ENCODE measurements at places on chromosomes 11 and 22.

- DNase-seq, result no peak
These were observed 393.6 kb downstream of the KCNA4 start for GRCh38 chr11:29623144-29623722.

- no peak for DNase-seq
These were observed 307.3 kb downstream of the MIAT start for GRCh38 chr22:26964642-26965041.

- peak; percentile 72 for DNase-seq
These were observed 88.9 kb downstream of the KCNQ1 start for GRCh38 chr11:2533587-2534133.

- no peak for DNase-seq
These were observed 144.0 kb downstream of the SPON1 start for GRCh38 chr11:14106303-14107049.

- DNase-seq, result no peak
These were observed 7.4 kb upstream of the EFCAB6 start for GRCh38 chr22:43819421-43819921.

DNA sequence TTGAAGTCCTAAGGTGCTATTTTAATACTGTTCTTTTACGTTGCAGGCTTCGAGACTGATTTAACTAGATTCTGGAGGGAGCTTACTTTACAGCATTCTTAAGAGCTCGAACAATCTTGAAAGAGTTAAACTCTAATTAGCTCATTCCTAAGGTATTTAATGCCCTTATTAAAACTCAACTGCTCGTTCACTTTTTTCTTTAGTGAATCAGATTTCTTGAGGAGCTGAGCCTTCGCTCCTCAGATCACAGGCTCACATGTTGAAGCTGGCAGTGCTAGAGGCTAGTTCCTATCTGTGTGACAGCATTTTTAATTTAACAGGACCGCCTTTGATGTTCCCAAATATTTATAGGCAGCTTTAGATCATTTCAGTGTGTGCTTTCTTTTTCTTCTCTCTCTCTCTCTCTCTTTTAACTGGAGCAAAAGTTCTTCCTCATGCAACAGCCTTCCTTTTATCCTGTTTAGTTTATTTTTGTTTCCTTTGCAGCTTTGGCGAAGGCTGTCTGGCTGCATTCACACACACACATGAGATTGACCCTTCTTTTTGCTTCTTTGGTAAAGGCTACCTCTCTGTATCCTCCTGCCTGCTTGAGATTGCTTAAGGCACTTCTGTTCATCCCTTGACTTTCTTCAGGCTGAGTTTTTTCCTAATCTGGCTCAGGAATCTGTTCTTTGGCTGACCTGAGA is 21.0 kb downstream of the ZNRF3 start:
- DNase-seq, result peak; percentile 51

- DNase-seq, result no peak
These were observed 5.0 kb downstream of the C11orf58 start for GRCh38 chr11:16743478-16743877.

DNA sequence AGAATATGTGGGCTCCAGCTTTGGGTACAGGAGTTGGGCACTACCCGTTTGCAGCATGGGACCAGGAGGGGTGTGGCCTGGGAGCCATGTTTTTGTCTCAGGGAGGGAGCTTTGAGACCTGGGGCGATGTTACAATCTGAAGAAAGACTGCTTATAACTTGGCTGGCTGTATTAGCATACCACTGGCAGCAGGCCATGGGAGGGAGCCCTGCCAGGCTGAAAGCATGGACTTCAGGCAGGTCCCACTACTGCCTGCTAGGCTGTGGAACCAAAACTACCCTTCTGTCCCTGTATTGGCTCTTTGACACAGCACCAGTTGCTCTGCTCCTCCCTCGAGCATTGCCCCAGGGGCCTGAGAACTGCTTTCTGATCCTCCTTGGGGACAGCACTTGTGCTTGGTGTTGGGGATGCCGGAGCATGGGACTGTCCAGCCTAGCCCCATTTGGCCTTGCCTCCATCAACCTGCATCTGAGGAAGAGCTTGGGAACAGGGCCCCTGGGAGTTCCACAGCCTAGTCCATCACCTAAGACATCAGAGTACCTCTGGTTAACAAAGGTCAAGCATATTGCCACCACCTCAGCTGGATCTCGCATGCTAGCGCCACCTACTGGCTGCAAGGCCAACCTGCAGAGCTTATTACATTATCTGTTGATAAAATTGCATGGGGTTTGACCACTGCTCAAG is 217.4 kb downstream of the SBF2 start:
- no peak for DNase-seq

DNA sequence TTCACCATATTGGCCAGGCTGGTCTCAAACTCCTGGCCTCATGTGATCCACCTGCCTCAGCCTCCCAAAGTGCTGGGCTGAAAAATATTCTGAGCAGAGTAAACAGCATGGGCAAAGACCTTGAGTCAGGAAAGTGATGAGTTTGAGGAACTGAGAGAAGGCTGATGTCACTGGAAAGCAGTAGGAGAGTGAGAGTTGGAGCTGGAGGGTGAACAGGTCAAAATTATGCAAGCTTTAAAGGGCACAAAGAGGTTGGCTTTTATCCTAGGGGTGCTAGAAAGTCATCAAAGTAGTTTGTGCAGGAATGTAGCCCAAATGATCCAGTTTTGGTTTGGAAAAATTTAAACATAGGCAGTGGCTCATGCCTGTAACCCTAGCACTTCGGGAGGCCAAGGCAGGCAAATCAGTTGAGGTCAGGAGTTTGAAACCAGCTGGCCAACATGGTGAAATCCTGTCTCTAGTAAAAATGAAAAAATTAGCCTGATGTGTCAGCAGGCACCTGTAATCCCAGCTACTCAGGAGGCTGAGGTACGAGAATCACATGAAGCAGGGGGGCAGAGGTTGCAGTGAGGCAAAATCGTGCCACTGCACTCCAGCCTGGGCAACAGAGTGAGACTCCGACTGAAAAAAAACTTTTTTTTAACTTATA is 44.7 kb upstream of the CXCR5 start:
- DNase-seq, result no peak

Measured in right kidney (tissue), 9 donors.